ENCODE measurements at places on chromosomes 1 and 21.

- no peak for DNase-seq
Measured at GRCh38 chr1:79090985-79091384, 84.5 kb upstream of the ADGRL4 start.

DNA sequence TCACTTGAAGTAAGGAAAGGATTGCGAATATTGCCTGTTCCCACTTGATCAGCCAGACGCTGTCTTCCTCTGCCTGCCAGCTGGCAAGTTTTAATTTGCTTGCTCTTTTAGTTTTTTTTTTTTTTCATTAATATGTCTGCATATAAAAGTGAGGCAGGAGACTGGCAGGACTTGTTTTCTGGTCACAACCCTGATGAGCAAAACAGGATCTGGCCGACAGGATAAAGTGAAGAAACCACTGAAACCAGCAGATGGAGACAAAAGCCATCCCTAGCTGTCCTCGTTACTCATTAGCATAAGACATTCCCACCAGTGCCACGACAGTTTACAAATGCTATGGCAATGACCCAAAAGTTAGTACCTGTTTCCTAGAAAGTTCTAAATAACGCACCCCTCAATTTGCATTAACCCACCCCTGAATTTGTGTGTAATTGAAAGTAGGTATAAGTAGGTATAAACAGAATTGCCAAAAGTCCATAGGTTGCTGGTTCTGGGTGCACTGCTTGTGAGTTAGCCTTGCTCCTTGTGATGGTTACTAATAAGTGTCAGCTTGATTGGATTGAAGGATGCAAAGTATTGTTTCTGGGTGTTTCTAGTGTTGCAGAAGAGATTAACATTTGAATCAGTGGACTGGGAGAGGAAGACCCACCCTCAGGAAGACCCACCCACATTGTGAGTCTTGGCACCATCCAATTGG, 60.8 kb downstream of the ZNF684 start:
- peak; percentile 22 for DNase-seq

DNA sequence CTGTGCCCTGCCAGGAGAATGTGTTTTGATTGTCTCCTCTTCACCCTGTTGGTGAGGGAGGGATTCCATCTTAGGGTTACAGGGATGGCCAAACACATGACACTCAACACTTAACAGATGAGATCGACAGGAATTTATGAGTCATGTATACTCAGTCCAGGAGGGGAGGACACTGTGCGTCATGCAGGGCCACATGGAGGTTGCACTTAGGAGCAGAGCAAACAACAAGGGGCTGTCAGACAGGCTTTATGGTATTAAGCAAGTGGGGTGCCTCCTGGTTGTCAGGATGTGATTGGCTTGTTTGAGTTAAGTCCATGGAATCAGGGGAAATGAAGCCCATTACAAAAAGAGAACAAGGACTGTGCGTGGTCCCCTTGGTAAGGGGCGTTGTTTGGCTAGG, 26.9 kb downstream of the EDARADD start:
- DNase-seq = no peak

GRCh38 chr21:39503123-39503762, 51.5 kb downstream of the SH3BGR start:
- DNase-seq = no peak

- no peak for DNase-seq
Measured at GRCh38 chr1:165497069-165498013, 46.5 kb upstream of the LRRC52 start.

- peak; percentile 26 for DNase-seq
Measured at GRCh38 chr1:54284781-54285529, 85.0 kb downstream of the MRPL37 start.

- DNase-seq = no peak
Measured at GRCh38 chr1:68600049-68600661, 103.3 kb upstream of the DEPDC1 start.
